ENCODE measurements at places on chromosomes 1 and 21.

GRCh38 chr1:29043274-29043965, 80.3 kb downstream of the TMEM200B start:
- no peak for DNase-seq

GRCh38 chr1:55374801-55375616, 159.8 kb upstream of the USP24 start:
- DNase-seq, result no peak

- no peak for DNase-seq
Measured at GRCh38 chr21:44413566-44414290, 41.6 kb upstream of the LRRC3 start.

GRCh38 chr21:41147096-41147978, 20.6 kb upstream of the BACE2 start:
- no peak for DNase-seq

DNA sequence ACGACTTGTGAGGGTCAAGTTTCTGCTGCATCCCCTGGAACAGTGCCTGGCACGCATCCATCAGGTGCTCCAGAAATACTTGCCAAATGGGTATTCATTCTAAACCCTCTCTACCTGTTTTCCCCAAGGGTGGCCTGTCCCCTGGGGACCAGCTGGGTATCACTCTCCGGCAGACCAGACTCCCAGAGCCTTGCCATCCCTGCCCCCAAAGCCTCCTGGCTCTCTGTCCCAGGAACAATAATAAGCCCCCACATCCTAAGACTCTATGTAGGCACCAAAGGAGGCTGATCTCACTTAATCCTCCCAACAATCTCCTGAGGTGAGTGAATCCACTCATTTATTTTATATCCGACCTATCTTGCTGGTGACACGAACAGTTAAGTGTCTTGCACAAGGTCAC, 96.7 kb downstream of the MRPL37 start:
- DNase-seq, result no peak

DNA sequence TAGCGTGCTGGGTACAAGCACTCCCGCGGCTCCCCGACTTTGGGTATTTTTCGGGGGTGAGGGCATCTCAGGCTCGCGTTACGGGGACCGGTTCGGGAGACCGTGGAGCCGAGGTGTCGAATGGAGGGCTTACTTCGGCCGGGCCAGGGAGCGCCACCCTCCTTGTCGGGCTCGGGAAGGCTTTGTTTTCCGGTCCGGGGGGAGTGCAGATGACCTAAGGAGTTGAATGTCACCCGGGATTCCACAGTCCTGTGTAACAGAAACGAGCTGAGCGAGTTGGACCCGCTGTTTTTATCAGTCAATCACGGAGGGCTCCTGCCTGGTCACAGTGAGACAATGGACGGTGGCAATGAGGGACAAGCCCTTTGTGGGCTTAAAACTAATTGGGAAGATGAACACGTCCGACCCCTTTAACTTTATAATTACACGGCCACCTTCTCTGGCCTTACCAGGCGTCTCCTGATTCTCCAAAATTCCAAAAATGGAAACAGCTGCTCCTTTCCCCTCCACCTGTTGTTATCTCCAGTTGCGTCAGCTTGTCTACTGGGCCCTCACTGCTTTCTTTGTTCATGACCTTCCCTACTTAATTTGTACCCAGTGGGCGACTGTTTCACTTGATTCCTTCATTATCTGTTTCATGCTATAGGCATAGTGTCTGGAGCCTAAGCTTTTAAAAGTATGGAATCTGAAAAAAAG, 929 bp upstream of the TRIM45 start:
- no peak for DNase-seq

GRCh38 chr1:2611031-2611501, 21.8 kb downstream of the MMEL1 start:
- DNase-seq, result peak; percentile 51

DNA sequence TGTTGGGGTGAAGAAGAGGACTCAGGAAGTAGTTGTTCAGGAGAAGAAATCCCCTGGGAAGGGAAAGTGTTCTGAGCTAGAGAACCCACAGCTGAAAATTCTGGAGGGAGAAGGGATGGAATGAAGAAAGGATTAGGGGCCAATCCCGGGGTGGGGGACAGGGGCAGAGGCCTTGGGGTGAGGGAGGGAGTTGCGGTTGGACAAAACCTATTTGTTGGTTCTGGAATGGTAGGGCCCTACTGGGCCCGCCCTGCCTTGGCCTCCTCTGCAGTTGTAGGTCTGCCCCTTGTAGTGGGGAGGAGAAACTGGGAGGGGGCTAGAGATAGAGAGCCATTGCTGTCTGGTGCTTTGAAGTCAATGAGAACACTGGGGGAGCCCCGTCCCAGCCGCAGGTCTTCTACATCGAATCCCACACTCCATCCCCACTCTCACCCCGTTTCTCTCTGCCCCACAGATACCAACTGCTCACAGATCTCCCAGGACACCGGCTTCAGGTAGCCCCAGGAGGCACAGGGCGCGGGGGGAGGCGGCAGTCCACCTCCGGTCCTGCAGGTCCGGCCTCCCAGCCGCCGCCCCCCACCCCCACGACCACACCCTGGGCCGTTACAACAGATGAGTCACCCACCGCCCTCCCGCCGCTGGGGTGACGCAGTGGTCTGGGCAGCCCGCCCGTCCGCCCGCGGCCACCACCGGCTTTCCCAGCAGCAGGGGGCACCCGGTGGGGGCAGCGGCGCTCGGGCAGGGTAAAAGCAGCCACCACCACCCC, 1.1 kb downstream of the TAGLN2 start:
- DNase-seq, result peak; percentile 69

DNA sequence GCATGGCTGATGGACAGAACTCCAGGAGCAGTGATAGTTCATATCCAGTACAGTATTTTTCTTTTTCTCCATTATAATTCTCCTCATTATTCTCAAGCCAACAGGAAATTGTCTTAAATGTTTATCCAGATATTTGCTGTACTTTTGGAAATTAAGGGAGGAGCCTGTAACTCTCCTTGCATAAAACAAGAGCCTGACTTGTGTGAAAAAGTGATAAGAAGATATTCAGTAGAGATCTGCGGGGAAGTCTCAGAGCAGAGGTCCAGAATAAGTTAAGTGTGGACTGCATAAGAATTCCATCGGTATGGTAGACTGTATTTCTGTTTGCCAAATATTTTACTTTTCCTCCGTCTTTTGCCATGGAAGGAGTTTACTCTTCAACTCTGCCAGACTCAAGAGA, 70.2 kb downstream of the BACH1 start:
- no peak for DNase-seq

DNA sequence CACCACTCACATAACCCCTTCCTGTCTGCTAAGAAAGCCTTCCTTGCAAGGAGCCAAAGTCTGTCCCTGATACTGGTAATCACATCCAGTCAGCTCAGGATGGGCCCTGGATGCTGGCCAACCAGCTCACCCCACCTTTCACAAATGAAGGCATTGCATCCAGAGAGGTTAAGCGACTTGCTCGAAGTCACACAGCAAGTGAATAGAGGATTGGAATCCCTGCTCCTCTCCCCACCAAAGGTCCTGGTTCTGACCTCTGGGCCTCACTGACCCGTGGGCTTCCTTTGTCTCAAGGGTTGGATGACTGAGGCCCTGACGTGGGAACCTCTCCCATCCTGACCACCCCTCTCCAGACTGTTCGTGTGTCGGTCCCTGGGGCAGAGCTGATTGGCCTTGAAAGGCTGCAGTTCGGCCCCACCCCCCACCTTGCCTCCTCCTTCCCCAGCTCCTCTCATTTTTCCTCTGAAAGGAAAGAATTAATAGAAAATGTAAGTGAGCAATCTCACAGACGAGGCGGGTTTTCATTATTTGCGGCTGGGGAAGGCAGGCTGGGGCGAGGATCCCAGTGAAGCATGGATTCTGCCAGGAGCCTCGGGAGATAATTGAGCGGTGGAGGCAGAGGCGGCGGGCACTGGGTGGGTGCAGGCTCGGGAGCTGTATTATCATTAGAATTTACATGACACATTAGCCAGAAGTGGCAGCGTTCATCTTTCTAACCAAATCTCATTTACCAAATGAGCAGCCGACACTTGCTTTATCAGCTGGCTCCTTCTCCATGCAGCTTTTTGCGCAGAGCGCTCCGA, 101.5 kb upstream of the CSF3R start:
- no peak for DNase-seq

GRCh38 chr1:56824938-56825337, 5.7 kb upstream of the FYB2 start:
- no peak for DNase-seq

GRCh38 chr1:110647254-110647891, 27.4 kb downstream of the KCNA3 start:
- DNase-seq, result no peak

DNA sequence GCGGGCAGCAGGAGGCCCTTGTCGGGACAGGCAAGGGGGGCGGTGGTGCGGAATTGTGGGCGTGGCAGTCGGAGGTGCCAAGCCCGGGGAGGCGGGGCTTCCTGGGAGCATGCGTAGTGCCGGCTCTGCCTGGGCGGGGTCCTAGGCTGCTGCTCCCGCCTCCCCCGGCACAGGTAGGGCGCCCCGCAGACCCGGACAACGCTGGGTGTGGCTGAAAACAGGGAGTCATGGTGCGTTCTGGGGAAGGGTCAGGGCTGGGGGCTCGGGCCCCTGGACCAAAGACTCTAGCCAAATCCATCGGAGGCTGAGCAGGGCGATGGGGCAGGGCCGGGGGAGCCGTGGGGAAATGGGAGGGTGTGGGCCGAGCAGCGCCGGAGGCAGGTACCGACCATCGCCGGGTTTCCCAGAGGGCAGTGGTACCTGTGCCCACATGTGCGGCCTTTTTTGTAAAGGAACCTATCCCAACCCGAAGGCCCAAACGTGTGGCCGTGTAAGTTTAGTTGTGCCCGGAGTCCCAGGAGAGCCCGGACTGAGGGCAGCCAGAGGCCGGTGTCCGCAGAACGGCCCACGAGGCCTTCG, 231.9 kb downstream of the SDCCAG8 start:
- DNase-seq, result peak; percentile 24

GRCh38 chr1:118101515-118101844, 83.5 kb downstream of the SPAG17 start:
- DNase-seq, result no peak

DNA sequence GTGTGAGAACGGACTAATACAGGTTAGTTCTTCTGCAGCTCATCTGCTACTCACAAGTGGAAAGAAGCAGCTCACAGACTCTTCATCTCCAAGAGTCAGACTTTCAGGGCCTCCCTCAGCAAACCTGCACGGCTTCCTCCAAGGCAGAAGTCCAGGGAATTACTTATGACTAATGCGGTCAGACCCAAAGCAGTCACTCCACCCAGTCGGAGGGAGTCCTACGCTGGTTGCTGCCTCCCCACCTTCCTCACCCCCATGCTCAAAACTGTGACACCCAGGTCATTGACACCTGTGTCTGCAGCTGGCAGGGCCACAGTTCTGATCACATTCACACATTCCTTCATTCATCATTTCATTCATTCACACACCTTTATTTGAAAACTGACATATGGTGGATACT, 38.4 kb upstream of the PRDM2 start:
- DNase-seq, result no peak

GRCh38 chr1:111110197-111110899, 29.5 kb downstream of the DRAM2 start:
- no peak for DNase-seq

DNA sequence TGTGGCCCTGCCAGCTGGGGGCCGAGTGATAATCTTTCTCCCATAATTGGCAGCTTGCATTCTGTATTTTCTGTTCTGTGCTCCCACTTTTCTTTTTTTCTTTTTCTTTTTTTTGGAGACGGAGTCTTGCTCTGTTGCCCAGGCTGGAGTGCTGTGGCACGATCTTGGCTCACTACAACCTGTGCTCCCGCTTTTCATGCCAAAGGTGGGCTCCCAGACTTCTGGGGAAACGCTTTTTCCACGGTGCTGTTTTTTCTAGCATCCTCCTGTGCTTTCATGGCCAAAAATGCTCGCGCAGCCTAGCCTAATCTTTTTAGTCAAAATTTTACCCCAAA, 585 bp upstream of the AHCTF1 start:
- DNase-seq, result no peak

- DNase-seq, result no peak
Measured at GRCh38 chr1:151547119-151547899, 7.2 kb downstream of the TUFT1 start.

DNA sequence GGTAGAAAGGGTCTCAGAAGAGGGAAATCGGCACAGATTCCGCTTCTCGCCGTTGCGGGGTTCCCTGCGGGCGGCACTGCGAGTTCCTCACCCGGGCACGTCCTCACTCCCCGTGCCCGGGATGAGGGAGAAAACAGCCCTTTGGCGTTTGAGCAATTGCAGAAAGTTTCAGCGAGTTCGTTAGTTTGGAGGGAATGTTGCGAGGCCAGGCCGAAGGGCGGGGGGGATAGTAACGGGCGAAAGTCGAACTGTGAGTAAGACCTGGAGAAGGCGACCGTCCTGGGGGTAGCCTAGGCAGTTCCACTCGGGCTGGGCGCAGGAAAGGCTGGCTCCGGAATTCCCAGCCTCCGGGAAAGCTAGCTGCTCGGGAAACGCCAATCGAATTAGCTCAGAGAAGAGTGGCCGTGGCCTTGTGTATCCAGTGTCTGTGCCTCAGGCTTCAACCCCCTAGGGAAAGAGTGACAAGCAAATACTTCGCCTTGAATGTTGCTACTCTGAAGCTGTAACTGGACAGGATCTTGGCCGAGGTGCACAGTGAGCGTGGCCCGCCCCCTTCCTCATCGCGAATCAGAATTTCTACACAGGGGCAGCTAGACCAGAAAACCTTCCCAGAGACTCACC, 787 bp downstream of the PTGFR start:
- no peak for DNase-seq

- DNase-seq, result no peak
Measured at GRCh38 chr1:32184650-32185049, 5.2 kb downstream of the TXLNA start.

- DNase-seq, result no peak
Measured at GRCh38 chr1:201724039-201724765, 104.8 kb upstream of the IPO9 start.

GRCh38 chr1:225182716-225183115, 245.1 kb downstream of the LBR start:
- DNase-seq, result no peak

DNA sequence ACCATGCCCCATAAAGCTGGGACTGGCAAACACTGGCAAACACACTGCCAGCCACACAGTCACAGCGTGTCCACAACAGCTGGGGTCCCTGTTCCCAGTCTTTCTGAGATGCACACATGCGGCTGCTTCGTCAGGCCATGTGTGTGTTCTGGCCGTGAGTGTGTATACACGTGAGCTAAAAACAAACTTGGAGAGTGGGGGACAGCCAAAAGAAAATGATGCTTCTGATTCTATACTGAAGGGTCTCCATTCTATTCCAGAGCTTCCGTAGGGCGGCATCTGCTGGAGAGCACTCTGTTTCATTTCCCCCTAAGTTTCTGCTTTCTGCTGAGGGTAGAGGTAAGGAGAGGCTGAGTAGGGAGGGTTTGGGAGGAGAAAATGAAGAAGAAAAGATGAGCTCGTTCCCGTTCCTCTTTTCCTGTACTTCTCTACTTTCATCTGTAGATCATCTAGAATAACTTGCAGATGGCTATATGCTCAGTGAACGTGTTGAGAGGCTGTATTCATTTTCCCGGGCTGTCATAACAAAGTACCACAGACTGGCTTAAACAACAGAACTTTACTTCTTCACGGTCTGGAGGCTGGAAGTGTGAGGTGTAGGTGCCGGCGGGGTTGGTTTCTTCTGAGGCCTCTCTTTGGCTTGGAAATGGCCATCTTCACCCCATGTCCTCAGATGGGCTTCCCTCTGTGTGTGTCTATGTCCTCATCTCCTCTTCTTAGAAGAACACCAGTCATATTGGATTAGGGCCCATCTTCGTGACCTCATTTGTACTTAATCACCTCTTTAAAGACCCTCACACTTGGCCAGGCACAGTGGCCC, 151.6 kb downstream of the TOMM20 start:
- DNase-seq, result no peak

- DNase-seq, result no peak
Measured at GRCh38 chr1:94614996-94615395, 73.4 kb upstream of the F3 start.
